Pancreas (tissue), 10 donors: ENCODE measurements at places on chromosomes 11 and 22. TPM values are rescaled to one million over a fixed set of nuclear protein-coding genes. Genes with fewer than 3 reads are reported as not detected.

DNA sequence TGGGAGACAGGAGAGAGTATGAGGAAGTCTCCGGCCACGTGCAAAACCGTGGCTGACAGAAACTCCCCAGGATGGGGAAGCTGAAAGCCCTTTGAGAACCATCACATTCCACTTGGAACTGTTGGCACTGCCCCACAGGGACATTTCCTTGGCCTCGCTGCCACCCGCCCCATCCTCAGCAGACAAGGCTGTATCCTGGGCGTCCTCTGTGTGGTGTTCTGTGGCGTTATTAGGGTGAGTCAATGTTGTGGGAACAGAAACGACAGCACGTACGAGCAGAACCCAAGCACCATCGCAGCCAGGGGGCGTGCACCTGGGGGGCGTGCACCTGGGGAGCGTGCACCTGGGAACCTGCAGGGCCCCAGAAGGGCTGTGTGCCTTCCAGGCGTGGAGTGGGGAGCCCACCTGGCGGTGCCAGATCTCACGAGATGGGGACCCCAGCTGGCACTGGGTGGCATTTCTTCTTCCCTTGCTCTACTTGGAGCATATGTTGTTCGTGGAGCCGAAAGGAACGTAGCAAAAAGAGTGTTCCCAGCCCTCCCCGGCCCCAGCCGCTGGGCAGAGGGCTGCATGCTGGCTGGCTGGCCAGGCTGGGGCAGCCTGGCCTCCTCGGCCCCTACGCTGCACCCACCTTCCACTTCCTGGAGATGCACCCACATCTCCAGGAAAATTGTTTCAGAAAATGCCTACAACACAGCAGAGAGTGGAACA lies 35.4 kb downstream of the NFAM1 start:
- H3K4me1 ChIP-seq = no peaks in the 10 kb centered on the region
- H3K27me3 ChIP-seq = no peaks in the 10 kb centered on the region
- no peaks in the 10 kb centered on the region for H3K36me3 ChIP-seq
- no peak for DNase-seq

GRCh38 chr11:118607401-118608359 lies at the start of gene PHLDB1:
PHLDB1 (plus strand) TSS chr11:118607615; CDS start chr11:118613837, 6,222 bp downstream.
- no peak for DNase-seq
- H3K27ac ChIP-seq = peak within 1 kb of the TSS; percentile 75
- H3K4me3 ChIP-seq = peak within 1 kb of the TSS; percentile 38
- H3K4me1 ChIP-seq = peaks cover 11% of the 10 kb centered on the region
- no peaks in the 10 kb centered on the region for H3K27me3 ChIP-seq

GRCh38 chr22:17102297-17102667 lies 17.5 kb downstream of the IL17RA start:
- DNase-seq = no peak
- H3K27me3 ChIP-seq = no peaks in the 10 kb centered on the region
- H3K27ac ChIP-seq = no peak overlapping the region
- no peak overlapping the region for H3K4me3 ChIP-seq

The KDM4D gene
- 0.25 TPM for total RNA-seq

The LRRN4CL gene
- total RNA-seq = 0.16 TPM

GRCh38 chr11:65127473-65128181 lies 5.5 kb downstream of the MRPL49 start:
- no peak overlapping the region for H3K27ac ChIP-seq
- no peak overlapping the region for H3K4me3 ChIP-seq
- no peak for DNase-seq

- H3K27me3 ChIP-seq = peaks cover 4% of the 10 kb centered on the region
- H3K27ac ChIP-seq = no peak overlapping the region
Observed at GRCh38 chr22:50656122-50657070, 16.2 kb upstream of the SHANK3 start.
